ENCODE measurements at places on chromosomes 1 and 21.

DNA sequence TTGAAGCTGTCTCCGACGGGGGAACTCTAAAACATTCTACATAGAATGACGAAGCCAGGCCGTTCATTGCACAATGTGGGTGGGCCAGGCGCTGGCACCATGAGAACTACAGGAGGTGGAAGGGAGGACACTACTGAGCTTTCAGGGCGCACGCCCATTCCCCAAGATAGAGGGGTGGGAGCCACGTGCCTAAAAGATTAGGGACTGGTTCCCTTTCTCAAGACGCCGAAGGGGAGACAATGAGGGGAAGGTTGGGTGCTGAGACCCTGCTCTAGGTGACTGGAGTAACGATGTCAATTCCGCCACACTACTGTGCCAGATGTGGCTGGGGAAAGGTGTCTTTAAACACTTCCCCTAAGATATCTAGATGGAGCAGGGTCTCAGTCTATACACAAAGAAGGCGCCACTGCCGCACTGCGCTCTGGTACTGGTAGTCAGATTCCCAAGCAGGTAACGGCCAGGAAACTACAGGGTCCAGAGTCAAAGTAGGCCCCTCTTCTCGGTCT, 782 bp downstream of the CSDE1 start:
- H3K27me3 ChIP-seq, result 0 out of 2 replicates have a peak, but pooled peaks cover 1% of the 10 kb centered on the region
- DNase-seq, result no peak
- H3K4me3 ChIP-seq, result peak overlapping the region; percentile 60
- H3K36me3 ChIP-seq, result no peaks in the 10 kb centered on the region
- H3K27ac ChIP-seq, result no peak overlapping the region
- H3K4me1 ChIP-seq, result no peaks in the 10 kb centered on the region

DNA sequence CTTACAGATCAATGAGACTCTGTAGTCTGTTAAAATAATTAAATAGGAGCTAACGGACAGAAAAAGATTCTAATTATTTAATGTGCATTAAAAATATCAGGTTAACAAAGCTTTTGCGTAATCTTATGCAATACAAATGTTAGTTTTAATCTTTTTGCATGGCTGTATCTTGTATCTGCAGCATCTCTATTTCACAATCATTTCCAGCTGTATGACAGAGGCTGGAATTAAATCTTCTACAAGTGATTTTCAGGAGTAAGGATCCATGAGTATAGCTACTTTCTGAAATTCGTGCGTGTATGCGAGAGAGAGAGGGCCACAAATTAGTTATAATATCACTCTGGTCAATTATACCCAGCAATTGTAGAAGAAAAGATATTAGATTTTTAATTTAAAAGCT, 1446.8 kb downstream of the NCAM2 start:
- no peak overlapping the region for H3K4me3 ChIP-seq
- DNase-seq, result no peak
- no peak overlapping the region for H3K27ac ChIP-seq
- H3K27me3 ChIP-seq, result no peaks in the 10 kb centered on the region

GRCh38 chr1:16145030-16145661, 10.7 kb downstream of the EPHA2 start:
- no peak for DNase-seq
- H3K4me3 ChIP-seq, result no peak overlapping the region
- H3K36me3 ChIP-seq, result peaks cover 21% of the 10 kb centered on the region
- H3K4me1 ChIP-seq, result peaks cover 19% of the 10 kb centered on the region
- no peak overlapping the region for H3K27ac ChIP-seq

DNA sequence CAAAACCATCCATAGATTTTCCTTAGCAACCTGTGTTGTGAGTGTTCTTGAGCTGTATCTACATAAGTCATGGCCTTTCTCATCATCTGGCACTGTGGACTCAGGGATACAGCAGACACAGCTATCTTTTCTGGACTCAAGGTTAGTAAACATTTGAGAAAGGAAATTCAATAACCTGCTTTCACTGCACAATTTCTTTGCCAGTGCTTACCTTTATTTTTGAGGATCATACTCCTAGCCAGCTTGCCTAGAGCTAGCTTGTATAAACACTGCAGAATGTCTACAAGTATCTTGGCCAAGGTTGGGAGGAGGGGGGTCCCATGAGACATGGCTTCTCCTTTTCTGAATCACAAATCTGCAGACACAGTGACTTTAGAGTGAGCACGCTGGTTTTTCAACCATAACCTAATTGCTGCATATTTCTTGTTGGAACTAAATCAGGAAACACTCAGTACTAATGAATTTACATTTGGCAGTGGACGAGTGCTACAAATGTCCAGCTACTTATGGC, 27.2 kb downstream of the ADAMTS5 start:
- no peaks in the 10 kb centered on the region for H3K36me3 ChIP-seq
- no peak overlapping the region for H3K4me3 ChIP-seq
- H3K4me1 ChIP-seq, result no peaks in the 10 kb centered on the region
- no peak overlapping the region for H3K27ac ChIP-seq
- no peak for DNase-seq
- H3K27me3 ChIP-seq, result no peaks in the 10 kb centered on the region

DNA sequence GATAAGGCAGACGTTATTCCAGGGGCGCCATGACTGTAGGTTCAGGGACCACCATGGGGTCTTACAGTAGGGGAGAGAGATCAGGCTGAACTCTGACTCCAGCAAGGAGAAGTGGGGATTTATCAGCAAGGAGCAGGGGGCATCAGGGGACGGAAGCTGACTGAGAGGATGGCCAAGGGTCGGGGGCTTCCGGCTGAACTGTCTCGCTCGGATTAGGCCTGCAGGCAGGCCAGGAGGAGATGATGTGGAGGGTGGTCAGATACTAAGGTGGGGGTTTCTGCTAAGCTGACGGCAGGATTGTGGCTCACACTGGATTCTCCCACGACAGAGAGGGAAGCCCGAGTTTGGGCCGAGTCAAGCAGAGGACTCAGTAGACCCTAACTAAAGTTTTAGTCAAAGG, 186.9 kb upstream of the VAMP3 start:
- H3K4me3 ChIP-seq, result no peak overlapping the region
- no peaks in the 10 kb centered on the region for H3K36me3 ChIP-seq
- H3K27me3 ChIP-seq, result no peaks in the 10 kb centered on the region
- H3K27ac ChIP-seq, result no peak overlapping the region
- H3K4me1 ChIP-seq, result no peaks in the 10 kb centered on the region

DNA sequence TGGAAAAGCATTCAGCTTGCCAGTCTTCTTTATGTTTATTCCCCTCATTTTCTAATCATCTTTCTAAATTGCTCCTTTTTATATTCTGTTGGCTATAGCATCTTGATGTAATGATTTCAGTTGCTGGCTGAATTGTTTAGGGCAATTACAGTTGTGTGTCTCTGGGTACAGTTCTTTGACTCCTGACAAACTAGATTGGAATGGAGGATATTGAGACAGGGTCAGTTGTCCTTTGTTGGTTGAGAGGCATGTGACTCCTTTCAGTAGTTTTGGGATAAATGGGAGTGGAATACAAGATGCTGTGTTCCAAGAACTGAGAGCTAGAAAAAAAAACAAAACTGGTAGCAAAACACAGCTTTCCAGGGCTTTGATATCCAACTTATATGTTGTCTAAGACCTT, 1.5 kb downstream of the CENPF start:
- H3K4me3 ChIP-seq, result no peak overlapping the region
- no peak for DNase-seq
- no peaks in the 10 kb centered on the region for H3K4me1 ChIP-seq
- H3K36me3 ChIP-seq, result peaks cover 3% of the 10 kb centered on the region
- H3K27me3 ChIP-seq, result no peaks in the 10 kb centered on the region

GRCh38 chr1:27724961-27725373, 794 bp upstream of the FAM76A start:
- DNase-seq, result no peak
- no peaks in the 10 kb centered on the region for H3K36me3 ChIP-seq
- no peaks in the 10 kb centered on the region for H3K27me3 ChIP-seq
- H3K4me1 ChIP-seq, result peaks cover 1% of the 10 kb centered on the region
- H3K27ac ChIP-seq, result no peak overlapping the region

- H3K4me1 ChIP-seq, result no peaks in the 10 kb centered on the region
- no peaks in the 10 kb centered on the region for H3K36me3 ChIP-seq
These were observed 21.3 kb upstream of the ZMYM4 start for GRCh38 chr1:35247256-35247655.

DNA sequence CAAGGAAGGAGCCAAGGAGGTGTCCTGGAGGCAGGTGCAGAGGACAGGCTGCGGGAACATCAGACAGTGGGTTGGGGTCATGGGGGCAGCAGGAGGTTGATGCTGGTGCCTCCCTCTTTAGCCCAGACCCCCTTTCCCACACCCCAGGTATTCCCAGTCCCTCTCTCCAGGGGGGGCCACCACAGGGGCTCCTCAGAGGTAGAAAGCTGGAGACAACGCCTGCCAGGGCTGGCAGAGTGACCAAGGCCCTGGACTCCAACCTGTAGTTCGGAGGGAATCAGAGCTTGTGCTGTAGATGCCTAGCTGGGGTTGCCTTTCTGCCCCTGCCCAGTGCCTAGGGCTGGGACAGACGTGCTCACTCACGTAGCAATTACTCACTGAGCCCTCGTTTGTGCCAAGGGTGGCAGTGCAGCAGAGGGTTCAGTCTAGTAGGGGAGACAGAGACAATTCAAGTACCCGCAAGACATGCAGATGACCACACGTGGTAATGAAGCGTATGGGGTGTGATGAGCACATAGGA, 148.2 kb downstream of the PTPRU start:
- no peaks in the 10 kb centered on the region for H3K36me3 ChIP-seq
- H3K27me3 ChIP-seq, result no peaks in the 10 kb centered on the region
- no peak for DNase-seq
- no peak overlapping the region for H3K4me3 ChIP-seq
- no peak overlapping the region for H3K27ac ChIP-seq

DNA sequence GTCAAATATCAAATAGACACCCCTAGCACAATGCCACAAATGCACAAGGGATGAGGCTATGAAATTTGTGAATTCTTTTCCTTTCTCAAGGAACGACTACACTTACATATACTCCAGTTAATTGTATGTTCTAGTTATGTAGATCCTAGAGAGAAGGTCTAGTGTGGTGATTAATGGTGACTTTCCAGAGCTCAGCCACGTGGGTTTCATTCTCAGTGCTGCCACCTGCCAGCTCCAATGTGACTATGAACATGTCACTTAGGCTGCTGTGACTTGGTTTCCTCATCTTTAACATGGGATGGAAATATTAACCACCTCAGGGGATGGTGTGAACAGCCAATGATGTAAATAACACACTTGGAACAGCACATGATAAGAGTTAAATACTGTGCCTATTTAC, 138.3 kb downstream of the APP start:
- no peak overlapping the region for H3K4me3 ChIP-seq
- H3K27ac ChIP-seq, result no peak overlapping the region
- 0 out of 2 replicates have a peak, but pooled peaks cover 1% of the 10 kb centered on the region for H3K4me1 ChIP-seq
- H3K36me3 ChIP-seq, result no peaks in the 10 kb centered on the region
- DNase-seq, result no peak

- peaks cover 3% of the 10 kb centered on the region for H3K4me1 ChIP-seq
- H3K36me3 ChIP-seq, result no peaks in the 10 kb centered on the region
- H3K4me3 ChIP-seq, result peak overlapping the region; percentile 28
- no peak for DNase-seq
- H3K27me3 ChIP-seq, result peaks cover 67% of the 10 kb centered on the region
These were observed 2.5 kb upstream of the HLX start for GRCh38 chr1:220876511-220877376.

DNA sequence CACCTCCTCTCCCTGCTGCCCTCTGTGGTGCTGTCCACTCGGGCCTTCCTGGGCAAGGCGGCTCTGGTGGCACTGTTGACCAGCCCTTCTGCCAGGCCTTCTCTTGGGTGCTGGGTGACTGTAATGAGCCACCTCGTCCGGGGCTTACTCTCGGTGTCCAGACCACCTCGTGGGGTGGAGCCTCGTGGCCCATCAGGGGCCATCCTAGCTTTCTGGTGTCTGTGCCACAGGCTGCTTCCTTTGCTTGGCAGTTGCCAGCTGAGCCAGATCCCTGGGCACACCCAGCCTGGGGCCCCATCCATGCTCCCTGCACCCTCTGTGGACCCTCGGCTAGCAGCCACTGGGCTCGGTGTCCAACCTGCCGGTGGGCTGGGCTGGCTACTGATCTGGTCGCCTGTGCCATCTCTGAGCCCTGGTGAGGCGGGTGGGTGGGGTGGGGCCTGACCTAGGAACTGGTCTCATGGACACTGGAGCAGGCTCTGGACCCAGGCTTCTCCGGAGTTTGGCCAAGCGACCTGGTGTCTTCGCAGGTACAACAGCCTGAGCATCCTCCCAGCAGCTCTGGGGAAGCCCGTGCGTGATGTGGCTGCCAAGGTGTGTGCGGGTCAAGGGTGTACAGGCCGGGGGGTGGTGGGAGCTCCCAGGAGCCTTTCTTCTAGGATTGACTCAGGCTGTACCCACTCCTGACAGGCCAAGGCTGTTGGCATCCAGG, 1.4 kb downstream of the PRXL2B start:
- peaks cover 9% of the 10 kb centered on the region for H3K4me1 ChIP-seq
- peaks cover 7% of the 10 kb centered on the region for H3K36me3 ChIP-seq
- H3K27ac ChIP-seq, result no peak overlapping the region
- DNase-seq, result no peak
- H3K4me3 ChIP-seq, result no peak overlapping the region

GRCh38 chr1:35577071-35577998, 4.2 kb downstream of the TFAP2E start:
- no peaks in the 10 kb centered on the region for H3K36me3 ChIP-seq
- peaks cover 56% of the 10 kb centered on the region for H3K27me3 ChIP-seq
- H3K4me3 ChIP-seq, result peak overlapping the region; percentile 40

DNA sequence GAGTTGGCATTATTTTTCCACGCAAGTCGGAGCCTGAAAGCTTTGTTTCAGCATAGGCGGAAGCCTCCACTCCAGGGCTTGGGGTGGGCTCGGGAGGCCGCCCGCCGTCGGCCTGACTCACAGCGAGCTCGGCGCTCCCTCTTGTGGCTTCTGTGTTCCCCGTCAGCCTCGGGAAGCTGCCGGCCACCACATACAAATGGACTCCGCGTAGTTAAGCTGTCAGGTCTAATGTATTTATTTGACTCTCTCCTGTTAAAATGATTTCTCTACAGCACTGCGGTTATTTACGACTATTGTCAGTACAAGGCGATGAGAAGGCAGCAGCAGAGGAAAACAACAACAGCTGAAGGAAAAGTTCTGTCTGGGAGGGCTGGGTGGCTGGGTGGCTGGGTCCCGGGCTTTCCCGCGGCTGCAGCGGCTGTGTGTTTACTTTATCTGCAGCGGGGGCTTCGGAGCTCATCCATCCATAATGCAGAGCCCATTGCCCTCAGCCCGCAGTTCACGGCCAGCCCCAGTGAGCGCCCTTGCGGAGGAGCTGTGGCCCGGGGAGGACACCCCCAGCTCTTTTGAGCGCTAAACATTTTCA, 375.7 kb upstream of the CAMK1G start:
- H3K36me3 ChIP-seq, result no peaks in the 10 kb centered on the region
- peak overlapping the region; percentile 28 for H3K4me3 ChIP-seq
- no peak overlapping the region for H3K27ac ChIP-seq
- no peaks in the 10 kb centered on the region for H3K4me1 ChIP-seq
- no peaks in the 10 kb centered on the region for H3K27me3 ChIP-seq
- DNase-seq, result no peak

- H3K27me3 ChIP-seq, result no peaks in the 10 kb centered on the region
- H3K27ac ChIP-seq, result no peak overlapping the region
- H3K36me3 ChIP-seq, result no peaks in the 10 kb centered on the region
- H3K4me3 ChIP-seq, result no peak overlapping the region
- H3K4me1 ChIP-seq, result no peaks in the 10 kb centered on the region
- no peak for DNase-seq
These were observed 7.9 kb downstream of the ZNF684 start for GRCh38 chr1:40539338-40539737.

- no peak overlapping the region for H3K4me3 ChIP-seq
- no peaks in the 10 kb centered on the region for H3K27me3 ChIP-seq
- no peaks in the 10 kb centered on the region for H3K4me1 ChIP-seq
- 0 out of 2 replicates have a peak, but pooled peaks cover 3% of the 10 kb centered on the region for H3K36me3 ChIP-seq
- DNase-seq, result no peak
- no peak overlapping the region for H3K27ac ChIP-seq
These were observed 37.8 kb upstream of the VAMP3 start for GRCh38 chr1:7733276-7733675.
